ENCODE measurements at places on chromosomes 4 and X. TPM values are rescaled to one million over a fixed set of nuclear protein-coding genes. Genes with fewer than 3 reads are reported as not detected.

- no peaks in the 10 kb centered on the region for H3K36me3 ChIP-seq
- H3K27ac ChIP-seq: no peak overlapping the region
- no peaks in the 10 kb centered on the region for H3K27me3 ChIP-seq
- no peak for DNase-seq
- H3K4me1 ChIP-seq: no peaks in the 10 kb centered on the region
- H3K4me3 ChIP-seq: no peak overlapping the region
These were observed 69.1 kb upstream of the WDR1 start for GRCh38 chr4:10185518-10186227.

- no peak overlapping the region for H3K27ac ChIP-seq
- no peak overlapping the region for H3K4me3 ChIP-seq
- no peaks in the 10 kb centered on the region for H3K36me3 ChIP-seq
- no peak for DNase-seq
- no peaks in the 10 kb centered on the region for H3K27me3 ChIP-seq
These were observed 237.3 kb downstream of the USP46 start for GRCh38 chr4:52421811-52422213.

GRCh38 chrX:115350711-115351381 lies 61.3 kb downstream of the LUZP4 start:
- H3K27ac ChIP-seq: no peak overlapping the region
- H3K27me3 ChIP-seq: no peaks in the 10 kb centered on the region
- no peaks in the 10 kb centered on the region for H3K36me3 ChIP-seq
- no peaks in the 10 kb centered on the region for H3K4me1 ChIP-seq
- DNase-seq: no peak
- H3K4me3 ChIP-seq: no peak overlapping the region

DNA sequence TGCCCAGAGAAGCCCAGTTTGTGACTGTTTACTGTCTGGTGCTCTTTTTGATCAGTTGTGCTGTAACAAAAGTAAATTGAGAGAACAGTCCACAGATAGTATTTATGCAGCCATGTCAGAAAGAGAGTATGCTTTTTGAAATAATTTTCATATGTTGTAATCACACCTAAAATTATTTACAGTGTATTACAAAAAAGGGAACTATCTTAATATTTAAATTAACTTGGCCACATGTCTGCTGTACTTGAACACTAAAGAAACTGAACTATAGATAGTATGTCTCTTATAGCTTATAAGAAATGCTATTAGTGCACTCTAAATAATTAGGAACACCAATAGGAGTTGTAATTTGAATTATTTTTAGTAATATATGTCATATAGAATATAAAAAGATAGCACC lies 30.2 kb downstream of the KIAA0232 start:
- H3K36me3 ChIP-seq: no peaks in the 10 kb centered on the region
- no peaks in the 10 kb centered on the region for H3K27me3 ChIP-seq
- DNase-seq: no peak
- H3K27ac ChIP-seq: no peak overlapping the region
- H3K4me3 ChIP-seq: no peak overlapping the region

- no peaks in the 10 kb centered on the region for H3K36me3 ChIP-seq
- no peaks in the 10 kb centered on the region for H3K4me1 ChIP-seq
- H3K27ac ChIP-seq: no peak overlapping the region
- no peaks in the 10 kb centered on the region for H3K27me3 ChIP-seq
These were observed 1.8 kb upstream of the GPM6A start for GRCh38 chr4:175813821-175814220.

DNA sequence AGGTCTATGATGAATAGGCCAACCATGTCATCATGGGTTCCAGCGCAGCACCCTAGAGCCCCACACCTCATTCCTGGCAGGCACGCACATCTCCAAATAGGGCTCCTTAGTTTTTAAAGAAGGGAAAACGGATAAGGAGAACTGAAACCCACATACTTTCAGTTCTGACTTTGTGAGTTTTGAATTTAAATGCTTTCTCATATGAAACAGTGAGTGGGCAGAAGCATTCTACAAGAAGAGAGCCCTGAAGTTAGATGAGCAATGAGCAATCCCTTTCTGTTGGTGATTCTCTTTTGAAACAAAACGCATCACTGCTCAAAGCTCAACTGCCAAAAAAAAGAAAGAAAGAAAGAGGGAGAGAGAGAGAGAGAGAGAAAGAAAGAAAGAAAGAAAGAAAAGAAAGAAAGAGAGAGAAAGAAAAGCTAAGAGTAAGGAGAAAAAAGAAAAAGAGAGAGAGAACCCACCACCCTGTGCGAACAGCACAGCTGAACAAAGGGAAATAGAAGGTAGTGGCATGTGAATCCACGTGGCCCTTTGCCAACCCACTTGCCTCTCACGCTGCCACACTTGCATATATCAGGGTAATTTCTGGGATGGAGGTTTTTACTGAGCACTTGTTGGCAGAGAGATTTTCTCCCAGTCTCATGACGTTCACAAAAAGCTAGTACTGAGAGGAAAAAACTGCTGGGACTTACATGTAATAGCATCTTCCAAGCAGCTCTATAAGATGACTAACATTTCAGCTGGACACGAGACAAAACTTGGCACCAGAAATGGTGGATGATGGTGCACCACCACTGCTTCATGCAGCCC lies 31.0 kb downstream of the TMSB4X start:
- no peaks in the 10 kb centered on the region for H3K27me3 ChIP-seq
- no peak overlapping the region for H3K4me3 ChIP-seq
- H3K27ac ChIP-seq: peak overlapping the region; percentile 44
- DNase-seq: peak; percentile 43

DNA sequence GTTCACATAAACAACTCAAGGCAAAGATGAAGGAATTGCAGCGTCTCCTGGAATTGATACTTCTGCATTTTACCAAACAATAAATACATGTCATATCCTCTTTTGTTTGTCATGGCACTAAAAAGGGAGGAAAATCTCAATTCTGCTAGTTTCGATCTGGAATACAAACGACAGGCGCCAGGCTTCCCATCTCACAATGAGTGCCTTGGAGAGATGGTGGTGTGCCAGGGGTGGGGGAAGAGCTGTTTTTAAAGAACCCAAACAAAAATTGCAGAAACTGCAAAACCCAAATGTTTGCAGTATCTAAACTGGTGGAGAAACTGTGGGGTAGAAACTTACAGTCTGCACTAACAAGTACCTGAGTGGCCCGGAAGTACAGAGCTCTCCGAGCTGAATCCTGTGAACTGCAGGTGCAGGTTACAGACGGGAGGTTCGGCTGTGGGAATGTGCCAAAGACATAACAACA lies 53.0 kb upstream of the KLF3 start:
- H3K4me3 ChIP-seq: peak overlapping the region; percentile 28
- peak overlapping the region; percentile 67 for H3K27ac ChIP-seq
- DNase-seq: peak; percentile 36
- peaks cover 9% of the 10 kb centered on the region for H3K4me1 ChIP-seq

The USP51 gene
- 0.69 TPM for total RNA-seq

The GATB gene
- 1.8 TPM for total RNA-seq

The GAGE10 gene
- not detected for total RNA-seq

The EXOC1 gene
- total RNA-seq: 21.7 TPM

Measured in pancreas (tissue), 10 donors.